Epithelial cell of esophagus (primary cell): ENCODE measurements at places on chromosomes 2 and 18.

DNA sequence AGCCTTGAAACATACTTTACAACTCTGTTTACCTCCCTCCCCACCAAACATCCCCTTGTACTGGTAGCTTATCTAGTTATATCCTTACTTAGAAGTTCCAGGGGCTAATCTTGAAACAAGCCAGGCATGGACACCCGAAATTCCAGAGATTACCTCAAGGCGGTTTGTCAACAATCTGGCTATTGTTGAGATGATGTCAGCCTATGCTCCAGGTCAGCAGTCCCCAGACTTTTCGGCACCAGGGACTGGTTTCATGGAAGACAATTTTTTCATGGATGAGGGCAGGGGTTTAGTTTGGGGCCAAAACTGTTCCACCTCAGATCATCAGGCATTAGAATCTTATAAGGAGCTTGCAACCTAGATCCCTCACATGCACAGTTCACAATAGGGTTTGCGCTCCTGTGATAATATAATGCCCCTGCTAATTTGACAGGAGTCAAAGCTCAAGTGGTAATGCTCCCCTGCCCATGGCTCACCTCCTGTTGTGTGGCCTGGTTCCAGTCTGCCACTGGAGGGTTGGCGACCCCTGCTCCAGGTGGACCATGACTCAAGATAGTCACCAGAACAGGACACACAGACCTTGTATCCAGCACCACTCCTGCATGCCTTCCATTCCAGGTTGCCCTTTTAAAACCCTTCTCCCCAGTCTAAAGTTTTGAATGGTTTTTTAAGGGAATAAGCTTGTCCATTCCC, 171.2 kb downstream of the SPAG16 start:
- DNase-seq, result no peak

GRCh38 chr2:141048951-141049350, 1081.9 kb downstream of the LRP1B start:
- DNase-seq, result no peak

DNA sequence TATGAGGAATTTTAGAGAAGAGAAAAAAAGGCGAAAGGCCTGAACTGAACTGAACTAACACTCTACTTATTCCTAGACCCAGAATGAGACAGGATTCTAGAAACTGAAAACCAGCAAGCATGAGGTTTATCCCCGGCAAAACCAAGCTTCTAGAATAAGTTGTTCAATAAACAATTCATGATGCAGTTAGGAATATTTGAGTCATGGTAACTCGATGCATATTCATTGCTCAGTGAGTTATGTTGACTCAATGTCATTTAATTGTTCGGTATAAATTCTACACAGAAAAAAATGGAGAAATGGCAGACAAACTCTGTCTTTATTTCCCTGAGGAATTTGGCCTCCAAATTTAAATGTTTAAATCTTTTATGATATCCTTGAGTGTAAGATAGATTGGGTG, 321.5 kb downstream of the SATB2 start:
- DNase-seq, result no peak

GRCh38 chr2:212177724-212178123, 360.9 kb downstream of the ERBB4 start:
- peak; percentile 22 for DNase-seq

DNA sequence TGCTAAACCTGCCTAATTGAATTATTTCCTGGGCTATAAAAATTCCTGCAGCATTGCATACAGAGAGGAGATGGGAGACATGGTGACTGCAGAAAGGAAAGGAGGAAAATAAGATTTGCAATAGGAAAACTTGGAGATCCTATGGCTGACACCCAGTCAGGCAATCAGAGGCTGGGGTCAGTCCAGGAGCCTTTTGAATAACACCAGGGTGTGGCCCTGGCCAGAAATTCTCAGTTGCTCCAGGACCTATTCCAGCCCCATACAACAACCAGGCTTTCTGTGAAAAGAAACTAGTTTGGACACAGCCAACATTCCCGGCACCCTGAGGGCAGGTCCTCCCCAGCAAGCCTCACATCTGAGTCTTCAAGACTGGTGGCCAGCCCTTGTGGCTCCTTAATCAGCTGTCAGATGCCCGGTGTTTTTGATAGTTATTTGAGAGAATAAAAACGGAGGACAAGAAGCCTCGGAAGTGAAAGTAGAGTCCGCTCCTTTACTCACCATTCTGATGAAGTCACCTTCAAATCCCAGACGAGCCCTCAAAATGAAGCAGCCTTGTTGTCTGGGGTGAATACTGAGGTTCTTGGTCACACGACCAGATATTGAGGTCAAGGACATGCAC, 31.1 kb upstream of the GMCL1 start:
- peak; percentile 58 for DNase-seq

- no peak for DNase-seq
Measured at GRCh38 chr2:38933653-38934052, 44.0 kb downstream of the ARHGEF33 start.

DNA sequence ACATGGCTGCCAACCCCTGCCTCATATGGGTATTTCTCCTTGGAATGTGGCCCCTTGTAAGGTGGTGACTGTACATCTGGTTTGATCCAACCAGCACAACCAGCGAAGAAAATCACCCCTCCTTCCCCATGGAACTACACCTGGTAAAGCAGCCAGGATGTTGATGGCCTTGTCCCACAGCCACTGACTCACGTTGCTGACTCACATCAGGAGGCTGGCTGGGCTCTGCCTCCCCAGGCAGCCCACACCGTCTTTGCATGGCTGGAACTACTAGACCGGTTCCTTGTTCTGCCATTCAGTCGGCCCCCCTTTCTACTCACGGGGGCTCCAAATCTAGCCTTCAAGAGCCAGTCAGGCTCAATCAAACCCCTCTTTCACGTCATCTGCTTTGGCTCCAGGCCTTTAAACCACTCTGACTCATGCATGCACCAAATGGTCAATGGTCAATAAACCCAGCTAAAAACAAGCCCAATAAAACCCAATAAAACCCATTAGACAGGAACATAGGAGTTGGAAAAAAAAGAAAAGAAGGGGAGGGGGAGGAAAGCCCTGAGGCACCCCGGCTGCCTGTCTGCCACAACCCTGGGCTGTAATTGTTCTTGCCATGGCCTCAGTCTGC, 114.8 kb downstream of the PLB1 start:
- DNase-seq, result peak; percentile 99

- DNase-seq, result peak; percentile 85
Measured at GRCh38 chr2:47277187-47277586, 122.1 kb upstream of the STPG4 start.

DNA sequence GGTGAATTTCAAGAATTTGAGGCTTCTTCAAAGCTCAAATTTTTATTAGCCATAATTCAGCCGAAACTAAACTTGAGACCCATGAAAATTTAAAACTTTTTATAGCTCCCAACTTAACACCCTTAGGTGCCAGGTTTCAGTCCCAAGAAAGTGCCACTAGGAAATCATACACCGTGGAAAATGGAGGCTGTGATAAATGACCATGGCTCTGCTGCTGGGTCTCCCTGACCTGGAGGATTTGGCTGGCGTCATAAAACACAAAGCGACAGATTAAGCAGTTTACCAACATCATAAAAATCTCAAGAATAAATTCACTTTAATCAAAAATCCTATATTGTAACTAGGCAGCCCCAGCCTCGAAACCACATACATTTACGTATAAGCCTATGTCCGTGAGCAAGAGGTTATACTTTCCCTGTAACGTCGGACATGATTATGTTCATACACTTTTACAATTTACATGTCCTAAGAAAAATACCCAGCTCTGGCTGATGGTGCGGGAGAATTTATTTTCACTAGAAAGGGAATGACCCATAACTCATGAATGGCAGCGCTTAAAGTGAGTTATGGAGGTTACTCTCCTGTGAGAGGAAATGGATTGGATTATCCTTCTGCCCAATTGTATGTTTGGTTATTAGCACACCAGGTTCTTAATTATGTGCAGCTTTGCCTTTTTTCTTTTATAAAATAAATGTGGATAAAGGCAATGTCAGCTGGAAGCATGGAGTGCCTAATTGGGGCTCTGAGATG, 329.4 kb downstream of the AGPS start:
- DNase-seq, result no peak

GRCh38 chr18:69387186-69387585, 13.5 kb upstream of the DOK6 start:
- DNase-seq, result no peak

DNA sequence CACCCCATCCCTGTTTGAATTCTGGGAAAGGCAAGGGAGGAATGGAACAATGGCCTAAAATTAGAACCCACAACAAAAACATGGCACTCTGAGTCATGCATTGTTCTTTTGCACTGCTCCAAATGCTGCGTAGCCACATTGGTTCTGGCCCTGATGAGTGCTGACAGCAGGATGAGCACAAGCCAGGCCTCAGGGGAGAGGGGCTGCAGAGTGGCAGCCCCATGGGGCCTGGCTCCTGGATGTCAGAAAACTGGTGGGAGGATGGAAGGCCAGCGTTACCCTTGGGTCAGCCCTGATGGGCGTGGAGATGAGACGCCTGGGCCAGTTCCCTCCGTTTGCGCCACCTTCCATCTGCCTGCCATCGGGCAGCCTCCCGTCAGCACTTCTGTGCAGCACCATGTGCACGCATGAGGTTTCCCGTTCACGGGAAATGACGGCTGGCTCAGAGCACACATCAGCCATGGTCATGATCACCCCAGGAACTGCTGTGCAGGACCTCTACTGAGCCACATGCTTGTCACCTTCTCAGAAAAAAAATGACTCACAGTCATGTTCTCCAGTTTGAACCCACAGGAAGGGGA, 65.6 kb downstream of the CYP26B1 start:
- no peak for DNase-seq

- peak; percentile 59 for DNase-seq
Measured at GRCh38 chr2:174570318-174570958, 27.2 kb downstream of the WIPF1 start.

DNA sequence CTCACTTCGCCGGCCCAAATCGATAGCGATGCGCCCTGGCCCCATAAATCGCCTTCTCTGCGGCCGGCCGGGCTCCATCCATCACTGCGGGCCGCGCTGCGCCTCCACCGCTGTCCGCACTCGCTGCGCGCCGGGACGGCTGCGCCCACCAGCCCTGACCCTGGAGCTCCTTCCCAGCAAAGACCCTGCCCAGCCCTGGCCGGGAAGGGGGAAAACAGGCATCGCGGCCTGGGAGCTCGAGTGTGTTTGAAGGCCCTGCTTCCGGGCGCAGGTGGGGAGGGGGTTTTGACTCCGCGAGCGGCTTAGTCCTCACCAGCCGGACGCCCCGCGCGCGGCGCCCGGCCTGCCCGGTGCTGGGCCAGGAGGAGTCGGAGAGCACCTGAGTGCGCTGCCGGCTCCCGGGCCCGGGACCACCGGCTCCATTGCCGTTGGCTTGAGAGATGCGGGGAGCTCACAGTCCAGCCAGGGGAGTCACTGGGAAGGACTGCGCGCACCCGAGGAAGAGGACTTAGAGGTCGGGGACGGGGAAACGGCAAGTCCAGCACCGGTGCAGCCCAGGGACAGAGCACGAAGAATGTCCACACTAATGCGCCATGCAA, 1.1 kb downstream of the PAX8 start:
- DNase-seq, result no peak

GRCh38 chr18:79343567-79344207, 52.0 kb upstream of the NFATC1 start:
- peak; percentile 10 for DNase-seq

- DNase-seq, result peak; percentile 78
Measured at GRCh38 chr2:10449838-10450691, 1.9 kb upstream of the ODC1 start.

DNA sequence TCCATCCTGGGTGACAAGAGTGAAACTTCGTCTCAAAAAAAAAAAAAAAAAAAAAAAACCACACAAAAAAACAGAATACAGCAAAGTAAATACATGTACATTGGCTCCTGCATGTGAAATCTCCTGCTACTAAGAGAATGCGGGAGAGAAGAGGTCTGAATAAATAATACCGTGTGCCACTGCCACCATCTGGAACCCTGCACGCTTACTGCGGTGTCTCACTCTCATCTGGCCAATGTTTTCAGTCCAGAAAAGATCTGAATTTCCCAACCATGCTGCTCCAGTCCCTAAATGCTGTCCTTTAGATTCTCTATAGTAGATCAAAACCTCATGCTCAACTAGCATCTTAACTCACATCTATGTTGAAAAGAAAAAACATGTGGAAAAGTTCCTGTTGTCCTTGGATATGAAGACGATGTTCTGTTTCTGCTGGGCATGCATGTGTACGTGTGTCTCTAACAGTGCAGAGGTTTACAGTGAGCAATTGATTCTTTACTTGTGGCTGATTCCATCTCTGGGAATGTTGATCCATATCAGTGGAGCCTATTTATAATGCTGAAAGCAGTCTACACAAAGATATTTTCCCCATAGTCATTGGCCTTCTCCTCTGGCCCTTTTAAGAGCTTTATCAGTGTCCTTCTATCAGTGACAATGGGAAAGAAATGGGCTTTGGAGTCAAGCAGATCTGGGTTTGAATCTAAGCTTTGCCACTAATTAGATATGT, 11.9 kb downstream of the STON1 start:
- no peak for DNase-seq

DNA sequence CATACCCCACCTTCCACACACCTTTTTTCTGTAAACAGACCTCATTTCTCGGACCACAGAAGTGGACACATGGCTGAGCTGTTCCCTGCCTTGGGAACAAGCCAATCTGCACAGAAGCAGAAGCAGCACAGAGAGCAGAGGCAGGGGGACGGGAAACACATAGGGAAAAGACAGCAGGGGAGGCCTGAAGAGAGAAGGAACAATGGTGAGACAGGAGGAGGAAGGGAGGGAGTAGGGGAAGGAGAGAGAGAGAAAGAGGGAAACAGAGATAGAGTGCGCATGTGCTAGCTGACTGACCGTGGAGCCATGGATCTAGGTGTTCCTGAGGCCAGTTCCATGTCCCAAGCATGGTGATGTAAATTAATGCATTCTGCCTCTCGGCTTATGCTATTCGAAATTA, 119.7 kb downstream of the NOL10 start:
- no peak for DNase-seq

GRCh38 chr2:45439788-45440773, 171.0 kb downstream of the SRBD1 start:
- no peak for DNase-seq

GRCh38 chr2:102803897-102804217, 42.0 kb downstream of the TMEM182 start:
- peak; percentile 6 for DNase-seq

DNA sequence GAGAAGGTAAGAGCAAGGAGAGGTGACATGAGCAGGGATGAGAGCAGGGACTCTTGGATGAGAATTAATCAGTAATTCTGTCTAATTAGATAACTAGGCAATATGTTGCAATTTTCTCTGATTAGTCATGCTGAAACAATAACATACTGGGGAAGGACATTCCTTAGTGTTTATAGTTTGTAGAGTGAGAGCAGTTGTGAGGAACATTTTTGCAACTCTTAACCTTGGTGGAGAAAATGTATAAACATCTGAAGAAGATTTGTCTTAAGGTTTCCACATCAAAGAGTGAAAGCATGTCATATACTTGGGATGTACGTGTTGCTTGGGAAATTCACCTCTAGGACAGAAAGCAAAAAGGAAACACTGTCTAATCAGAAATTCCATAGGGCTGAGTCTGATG, 955.4 kb upstream of the FANCL start:
- DNase-seq, result peak; percentile 37

- peak; percentile 90 for DNase-seq
Measured at GRCh38 chr2:122634256-122634655, 878.8 kb downstream of the TSN start.

DNA sequence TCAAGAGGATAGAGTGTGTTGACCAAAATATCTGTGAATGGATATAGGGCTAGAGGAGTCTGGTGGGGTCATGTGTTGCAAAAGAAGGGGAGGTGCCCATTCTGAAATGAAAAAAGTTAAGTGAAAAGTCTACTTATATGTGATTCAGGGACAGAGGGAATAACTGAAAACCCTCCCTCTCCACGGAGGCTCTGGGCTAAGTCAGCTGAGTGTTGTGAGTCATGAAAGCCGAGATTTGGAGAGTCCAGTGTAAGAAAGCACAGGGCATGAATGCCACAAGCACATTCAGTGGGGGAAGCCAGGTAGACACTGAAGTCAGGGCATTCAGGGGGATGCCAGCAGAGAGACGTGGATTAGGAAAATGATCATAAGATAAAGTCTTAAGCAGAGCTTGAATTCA, 871.9 kb downstream of the TSN start:
- peak; percentile 14 for DNase-seq
